Lung (tissue), 17 donors: ENCODE measurements at places on chromosomes 3 and 15. TPM values are rescaled to one million over a fixed set of nuclear protein-coding genes. Genes with fewer than 3 reads are reported as not detected.

GRCh38 chr15:50135031-50135551 lies 16.1 kb upstream of the ATP8B4 start:
- no peak for DNase-seq

DNA sequence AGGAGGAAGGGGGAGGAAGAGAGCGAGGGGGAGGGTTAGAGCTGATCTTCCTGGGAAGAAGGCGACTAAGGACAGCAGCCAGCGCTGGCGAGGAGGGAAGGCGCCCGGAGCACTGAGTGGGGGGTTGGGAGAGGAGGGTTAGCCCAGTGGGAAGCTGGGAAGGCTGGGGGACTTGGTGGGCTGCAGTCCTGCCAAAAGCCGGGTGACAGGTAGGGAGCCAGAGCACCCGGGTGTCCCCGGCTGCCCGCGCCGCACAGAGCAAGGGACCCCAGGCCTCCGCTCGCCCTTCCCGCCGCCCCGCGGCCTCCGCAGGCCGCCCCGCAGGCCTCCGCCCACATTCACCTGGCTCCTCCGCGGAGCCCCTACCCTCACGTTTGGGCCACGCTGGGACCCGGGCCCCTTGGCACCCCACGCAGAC lies 448 bp downstream of the SLC12A8 start:
- no peak for DNase-seq

- no peak for DNase-seq
Observed at GRCh38 chr3:154977666-154978065, 102.5 kb upstream of the MME start.

GRCh38 chr15:42056934-42057798 lies 36.3 kb upstream of the PLA2G4E start:
- DNase-seq, result peak; percentile 82

- no peak for DNase-seq
Observed at GRCh38 chr15:34693053-34693744, 61.6 kb downstream of the GJD2 start.

DNA sequence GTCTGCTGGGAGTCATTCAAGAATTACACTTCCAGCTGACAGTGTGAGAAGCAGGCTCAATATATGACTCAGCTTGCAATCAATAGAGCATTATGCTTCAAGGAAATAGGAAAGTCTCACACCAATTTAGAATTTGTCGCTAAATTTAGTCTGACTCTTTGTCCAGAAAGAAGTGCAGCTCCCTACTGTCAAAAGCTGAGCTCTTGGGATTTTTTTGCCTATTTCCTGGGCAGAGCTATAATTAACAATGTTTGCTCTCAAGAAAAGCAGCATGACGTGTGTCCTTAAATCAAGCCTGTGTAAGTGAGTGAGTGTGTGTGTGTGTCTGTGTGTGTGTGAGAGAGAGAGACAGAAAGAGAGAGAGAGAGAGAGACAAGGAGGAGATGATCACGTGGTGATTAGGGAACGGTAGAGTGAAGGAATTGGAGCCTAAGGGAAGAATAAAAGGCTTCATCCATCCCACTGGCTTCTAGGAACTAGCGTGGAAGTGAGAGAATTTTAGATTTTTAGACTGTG lies 16.4 kb upstream of the SLC35G2 start:
- DNase-seq, result peak; percentile 20

DNA sequence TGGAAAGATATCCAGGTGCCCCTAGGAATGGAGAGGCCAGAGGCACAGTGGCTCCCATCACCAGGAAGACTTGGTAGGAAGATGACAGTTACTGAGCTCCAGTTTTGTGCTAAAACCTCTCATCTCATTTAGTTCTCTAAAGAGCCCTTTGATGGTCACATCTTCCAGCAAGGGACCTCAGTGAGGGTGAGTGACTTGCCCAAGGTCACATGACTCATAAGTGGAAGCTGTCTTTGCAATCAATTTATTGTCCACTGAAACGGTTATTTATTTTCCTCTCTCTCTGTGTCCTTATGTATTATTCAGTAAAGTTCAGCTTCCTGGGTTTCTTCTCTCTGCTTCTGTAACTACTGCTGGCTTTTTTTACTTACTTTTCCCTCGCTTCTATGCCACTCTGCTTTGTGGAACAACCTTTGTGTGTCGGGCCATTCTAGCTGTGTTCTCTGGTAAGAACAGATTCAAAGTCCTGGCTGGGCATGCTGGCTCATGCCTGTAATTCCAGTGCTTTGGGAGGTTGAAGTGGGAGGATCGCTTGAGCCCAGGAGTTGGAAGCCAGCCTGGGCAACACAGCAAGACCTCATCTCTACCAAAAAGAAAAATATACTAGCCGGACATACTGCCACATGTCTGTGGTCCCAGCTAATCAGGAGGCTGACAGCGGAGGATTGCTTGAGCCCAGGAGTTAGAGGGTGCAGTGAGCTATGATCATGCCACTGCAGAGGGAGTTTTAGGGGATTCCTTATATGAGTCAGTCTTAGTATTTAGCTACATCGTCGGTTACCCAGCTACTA lies 55.9 kb downstream of the PDIA5 start:
- DNase-seq, result no peak

GRCh38 chr15:31133890-31134289 lies 32.4 kb upstream of the TRPM1 start:
- DNase-seq, result no peak

DNA sequence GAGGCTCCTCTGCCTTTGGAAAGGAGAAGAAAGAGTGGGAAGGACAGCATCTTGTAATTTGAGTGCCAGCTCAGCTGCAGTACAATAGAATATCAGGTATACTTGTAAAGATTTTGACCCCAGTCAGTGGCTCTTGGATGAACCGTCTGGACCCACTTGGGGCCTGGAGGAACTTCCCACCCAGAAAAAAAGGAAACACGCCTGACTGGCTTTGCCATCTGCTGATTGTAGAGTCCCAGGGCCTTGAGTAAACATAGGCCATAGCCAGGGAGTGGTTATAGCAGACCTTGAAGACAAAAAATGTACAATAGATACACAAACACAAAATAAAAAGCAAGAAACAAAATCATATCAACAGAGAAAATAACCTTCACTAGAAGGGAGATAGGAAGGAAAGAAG lies 112.1 kb downstream of the GOLIM4 start:
- no peak for DNase-seq

GRCh38 chr15:63226966-63227401 lies 37.6 kb downstream of the RAB8B start:
- no peak for DNase-seq

GRCh38 chr3:43207628-43208085 lies 78.7 kb upstream of the SNRK start:
- DNase-seq, result no peak

- DNase-seq, result no peak
Observed at GRCh38 chr15:70602834-70603560, 160.4 kb downstream of the UACA start.

The LRRIQ4 gene
- not detected for polyA plus RNA-seq

The BCL2A1 gene
- polyA plus RNA-seq, result 323 TPM

The GOLGA6L10 gene
- 0.63 TPM for polyA plus RNA-seq

The LAMB2 gene
- 153 TPM for polyA plus RNA-seq

The WDR49 gene
- polyA plus RNA-seq, result 1.4 TPM

The LIPC gene
- 0.20 TPM for polyA plus RNA-seq

The EFHB gene
- 2.2 TPM for polyA plus RNA-seq

The GOLGA8T gene
- polyA plus RNA-seq, result 0.07 TPM

The NR2E3 gene
- 0.06 TPM for polyA plus RNA-seq

The CLDN11 gene
- 2.1 TPM for polyA plus RNA-seq

The AP3B2 gene
- 0.96 TPM for polyA plus RNA-seq

The HIGD2B gene
- not detected for polyA plus RNA-seq

The GOLGA8R gene
- 1.6 TPM for polyA plus RNA-seq

The HEG1 gene
- 40.9 TPM for polyA plus RNA-seq
